ENCODE measurements at places on chromosomes 12 and 14.

GRCh38 chr12:4108803-4109345 lies 164.7 kb upstream of the CCND2 start:
- no peak for DNase-seq

- no peak for DNase-seq
Measured at GRCh38 chr14:44112774-44113460, 394.2 kb downstream of the FSCB start.

- DNase-seq, result no peak
Measured at GRCh38 chr12:98352835-98353234, 162.6 kb upstream of the TMPO start.

DNA sequence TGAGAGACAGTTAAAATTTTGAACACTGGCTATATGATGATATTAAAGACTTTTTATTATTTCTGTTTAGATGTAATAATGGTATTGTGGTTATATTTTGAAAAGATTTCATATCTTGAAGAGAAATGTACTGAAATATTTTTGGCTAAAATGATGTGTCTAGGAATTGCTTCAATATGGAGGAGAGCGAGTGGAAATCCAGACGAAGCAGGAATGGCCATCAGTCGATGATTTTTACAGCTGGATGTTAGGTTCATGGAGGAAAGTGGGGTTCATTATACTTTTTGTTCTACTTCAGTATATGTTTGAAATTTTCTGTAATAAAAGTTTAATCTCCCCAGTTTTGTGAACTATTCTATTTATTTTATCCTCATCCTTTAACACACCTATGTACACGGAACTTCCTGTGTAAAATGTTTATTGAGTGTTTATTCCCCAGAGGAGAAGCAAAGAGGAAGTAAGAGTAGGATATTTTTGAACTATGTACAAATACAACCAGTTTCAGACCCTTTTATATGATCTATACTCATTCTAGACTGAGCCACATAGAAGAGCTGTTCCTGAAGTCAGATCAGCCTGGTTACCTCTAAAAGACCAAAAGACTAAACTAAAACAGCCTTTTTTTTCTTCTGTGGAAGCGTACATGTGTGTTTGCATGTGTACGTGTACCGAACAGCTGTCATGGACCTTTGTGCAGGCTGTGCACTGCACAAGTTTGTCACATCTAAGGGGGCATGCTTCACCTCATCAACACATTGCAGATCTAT lies 211.0 kb upstream of the NUDT4 start:
- DNase-seq, result no peak

DNA sequence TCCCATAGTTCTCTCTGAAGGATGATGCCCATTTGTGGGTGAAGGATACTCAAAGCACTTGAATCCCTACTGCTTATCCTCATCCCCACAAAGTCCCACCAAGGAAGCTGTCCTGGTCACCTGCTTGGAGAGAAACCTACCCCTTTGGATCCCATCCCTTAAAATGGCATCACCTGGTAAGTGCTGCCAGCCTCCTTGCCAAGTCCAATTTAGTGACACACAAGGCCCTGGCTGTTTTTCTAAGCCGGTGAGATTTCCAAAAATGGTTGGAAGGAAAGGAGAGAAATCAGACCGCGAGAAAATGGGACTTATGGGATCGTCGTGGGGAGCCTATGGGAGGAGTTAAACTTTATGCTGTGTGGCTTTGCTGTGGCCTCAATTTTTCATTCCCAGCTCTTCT lies 358.2 kb downstream of the FUT8 start:
- DNase-seq, result no peak

- no peak for DNase-seq
Measured at GRCh38 chr12:114194956-114195355, 211.0 kb downstream of the TBX5 start.

DNA sequence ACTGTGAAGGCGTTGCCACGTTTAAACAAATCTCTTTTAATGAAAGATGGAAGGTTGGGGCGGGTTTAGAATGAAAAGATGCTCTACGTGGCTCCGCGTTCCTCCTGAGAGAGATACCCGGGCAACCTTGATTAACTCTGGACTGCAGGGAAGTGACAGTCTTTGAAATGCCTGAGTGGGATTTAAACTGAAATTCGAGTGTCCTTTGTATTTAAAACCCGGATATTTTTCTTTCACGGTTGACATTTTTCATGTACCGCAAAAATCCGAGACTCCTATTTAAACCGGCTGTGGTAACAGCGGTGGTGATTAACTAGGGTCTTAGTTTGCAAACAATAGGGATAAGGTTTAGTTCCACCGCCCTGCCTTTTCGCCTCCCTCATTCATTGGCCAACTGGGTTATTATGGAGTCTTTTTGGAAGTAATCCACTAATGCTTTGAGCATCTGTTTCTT lies 707 bp downstream of the G2E3 start:
- DNase-seq, result no peak

DNA sequence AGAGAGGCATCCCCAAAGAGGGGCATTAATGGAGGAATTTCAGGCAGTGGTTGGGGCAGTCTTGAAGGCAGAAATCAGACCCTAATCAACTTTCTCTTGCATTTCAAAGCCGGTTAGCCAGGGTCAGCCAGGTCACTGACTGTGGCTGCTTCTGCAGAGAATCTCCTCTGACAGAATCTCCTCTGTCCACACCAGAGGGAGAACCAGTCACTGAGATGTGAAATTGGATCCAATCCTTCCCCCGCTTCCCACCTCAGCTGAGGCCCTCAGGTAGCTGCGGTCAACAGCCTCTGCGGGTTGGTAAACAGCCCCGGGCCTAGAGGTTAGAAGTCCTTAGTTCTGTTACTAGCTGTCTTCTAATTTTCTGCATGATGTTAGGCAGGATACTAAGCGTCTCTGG lies 39.8 kb upstream of the NUAK1 start:
- DNase-seq, result no peak

- no peak for DNase-seq
Measured at GRCh38 chr12:51190820-51191219, 17.9 kb upstream of the TFCP2 start.

DNA sequence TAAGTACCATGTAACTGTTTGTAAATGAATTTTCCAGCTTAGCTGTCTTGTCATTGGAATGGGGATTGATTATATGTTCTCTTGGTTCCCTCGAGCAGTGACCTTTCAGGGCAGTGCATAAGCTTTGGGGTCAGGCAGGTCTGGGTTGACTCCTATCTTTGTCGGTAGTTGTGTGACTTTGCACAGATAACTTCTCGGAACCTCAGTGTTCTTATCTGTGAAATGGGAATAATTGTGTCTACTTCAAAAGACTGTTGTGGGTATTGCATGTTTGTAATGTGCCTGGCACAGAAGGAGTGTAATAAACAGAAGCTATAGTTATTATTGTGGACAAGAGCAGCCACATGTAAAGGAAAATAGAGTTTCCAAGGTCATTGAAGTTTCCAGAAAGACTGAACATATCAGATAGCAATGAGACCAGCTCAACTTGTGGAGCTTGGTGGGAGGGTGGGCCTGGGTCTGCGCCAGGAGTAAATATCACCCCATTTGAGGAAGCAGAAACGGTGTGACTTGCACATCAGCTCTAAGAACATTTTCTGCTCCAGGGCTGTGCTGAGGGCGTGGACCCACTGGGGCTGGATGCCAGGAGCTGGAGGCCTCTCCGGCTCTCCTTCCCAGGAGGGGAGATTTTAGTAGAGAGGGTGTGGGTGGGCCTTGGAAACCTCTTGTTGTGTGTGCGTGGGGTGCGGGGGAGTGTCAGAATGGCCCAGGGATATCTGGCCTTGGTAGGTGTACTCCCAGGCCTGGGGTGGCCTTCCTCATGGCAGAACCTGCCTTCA lies 19.7 kb downstream of the FOS start:
- no peak for DNase-seq

DNA sequence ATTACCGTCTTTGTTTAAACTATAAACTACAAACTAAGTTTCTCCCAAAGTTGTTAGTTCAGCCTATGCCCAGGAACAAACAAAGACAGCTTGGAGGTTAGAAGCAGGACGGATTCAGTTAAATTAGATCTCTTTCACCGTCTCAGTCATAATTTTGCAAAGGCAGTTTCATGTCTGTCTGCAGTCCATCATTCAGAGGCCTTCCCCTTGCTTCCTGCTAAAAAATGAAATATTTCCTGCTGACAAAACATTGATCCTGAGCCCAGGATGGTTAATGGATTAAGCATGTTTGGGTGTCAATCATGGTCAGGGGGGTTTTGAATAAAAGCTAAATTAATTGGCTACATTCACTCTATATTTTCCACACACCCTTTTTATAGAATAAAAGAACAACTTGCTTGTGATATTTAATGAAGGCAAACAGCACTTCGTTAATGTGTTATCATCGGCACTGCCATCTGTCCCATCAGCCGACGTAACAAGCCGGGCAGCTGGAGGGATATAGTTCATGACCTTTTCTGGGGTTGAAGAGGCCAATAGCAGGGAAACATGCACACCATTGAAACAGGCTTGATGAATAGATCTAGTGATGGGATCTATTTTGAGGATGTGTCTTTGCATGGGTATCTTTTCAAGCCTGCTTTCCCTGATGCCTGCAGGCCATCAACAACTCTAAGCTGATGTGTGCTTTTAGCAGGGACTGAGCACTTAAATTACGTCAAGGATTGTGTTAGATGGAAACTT lies 521.3 kb upstream of the TMEM132C start:
- no peak for DNase-seq

DNA sequence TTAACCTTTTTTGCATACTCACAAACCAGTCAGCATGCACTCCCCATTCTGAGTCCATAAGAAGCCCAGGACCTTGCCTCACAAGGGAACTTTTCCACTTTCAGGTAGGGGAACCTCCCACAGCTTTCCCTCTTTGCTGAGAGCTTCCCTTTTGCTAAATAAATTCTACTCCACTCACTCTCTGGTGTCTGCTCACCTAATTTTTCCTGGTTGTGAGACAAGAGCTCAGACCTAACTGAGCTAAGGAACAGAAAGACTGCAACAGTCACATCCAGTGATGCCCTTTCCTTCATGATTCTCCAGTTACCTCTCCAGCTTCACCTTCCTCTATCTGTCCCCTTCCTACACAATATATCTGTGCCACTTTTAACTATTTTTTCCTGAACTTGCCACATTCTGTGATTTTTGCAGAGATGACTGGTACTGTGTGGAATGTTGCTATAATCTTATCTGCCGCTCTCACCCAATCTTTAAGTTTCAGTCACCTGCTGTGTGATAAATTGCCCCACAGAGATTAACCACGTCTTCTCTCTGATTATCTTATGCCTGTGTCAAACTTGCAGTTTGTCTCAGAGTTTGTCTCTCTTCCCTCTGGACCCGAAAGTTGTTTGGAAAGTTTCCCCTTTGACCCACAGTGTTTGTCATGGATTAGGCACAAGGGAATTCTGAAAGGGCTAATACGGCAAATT lies 737.1 kb upstream of the FLRT2 start:
- DNase-seq, result no peak

DNA sequence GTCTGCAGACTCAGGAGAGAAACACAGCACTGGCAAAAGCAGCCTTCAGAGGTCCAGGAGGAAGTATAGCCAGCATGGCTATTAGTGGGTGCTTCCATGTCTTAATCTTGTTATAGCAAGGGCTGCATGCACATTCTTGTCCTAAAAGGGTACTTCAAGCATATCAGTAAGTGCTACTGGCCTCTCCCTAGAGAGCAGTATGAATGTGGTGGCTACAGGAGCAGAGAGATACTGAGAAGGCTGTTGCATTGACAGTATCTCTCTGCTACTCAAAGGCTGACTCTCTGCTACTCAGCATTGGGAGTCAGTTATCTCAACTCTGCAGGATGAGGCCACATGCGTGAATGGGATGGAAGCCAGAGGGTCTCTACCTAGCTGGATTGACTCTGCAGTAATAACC lies 2.0 kb downstream of the GARIN6 start:
- DNase-seq, result no peak

DNA sequence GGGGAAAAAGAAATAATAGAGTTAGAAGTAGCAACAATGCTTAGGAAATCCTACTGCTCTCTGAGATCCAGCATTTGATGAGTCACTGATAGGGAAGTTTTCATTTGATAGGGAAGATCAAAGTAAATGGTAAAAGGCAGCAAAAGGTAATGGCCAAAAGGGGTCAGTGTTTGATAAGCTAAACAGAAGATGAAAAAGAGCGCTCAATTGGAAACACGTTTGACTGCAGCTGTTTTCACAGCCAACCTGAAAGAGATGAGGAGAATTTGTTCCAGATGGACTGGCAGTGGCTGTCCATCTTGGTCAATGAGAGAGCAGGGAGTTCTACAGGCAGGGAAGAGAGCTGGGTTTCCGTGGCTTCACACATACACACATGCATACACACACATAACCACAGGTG lies 264.2 kb downstream of the TMEM132C start:
- no peak for DNase-seq

- no peak for DNase-seq
Measured at GRCh38 chr12:131281016-131281415, 327.3 kb downstream of the ADGRD1 start.

GRCh38 chr12:45732250-45732649 lies 2.7 kb downstream of the ARID2 start:
- no peak for DNase-seq

- DNase-seq, result no peak
Measured at GRCh38 chr12:126519833-126520232, 1454.6 kb downstream of the AACS start.

GRCh38 chr12:113896194-113896593 lies 69.9 kb downstream of the RBM19 start:
- no peak for DNase-seq

- DNase-seq, result no peak
Measured at GRCh38 chr12:22313286-22313962, 21.1 kb downstream of the ST8SIA1 start.

DNA sequence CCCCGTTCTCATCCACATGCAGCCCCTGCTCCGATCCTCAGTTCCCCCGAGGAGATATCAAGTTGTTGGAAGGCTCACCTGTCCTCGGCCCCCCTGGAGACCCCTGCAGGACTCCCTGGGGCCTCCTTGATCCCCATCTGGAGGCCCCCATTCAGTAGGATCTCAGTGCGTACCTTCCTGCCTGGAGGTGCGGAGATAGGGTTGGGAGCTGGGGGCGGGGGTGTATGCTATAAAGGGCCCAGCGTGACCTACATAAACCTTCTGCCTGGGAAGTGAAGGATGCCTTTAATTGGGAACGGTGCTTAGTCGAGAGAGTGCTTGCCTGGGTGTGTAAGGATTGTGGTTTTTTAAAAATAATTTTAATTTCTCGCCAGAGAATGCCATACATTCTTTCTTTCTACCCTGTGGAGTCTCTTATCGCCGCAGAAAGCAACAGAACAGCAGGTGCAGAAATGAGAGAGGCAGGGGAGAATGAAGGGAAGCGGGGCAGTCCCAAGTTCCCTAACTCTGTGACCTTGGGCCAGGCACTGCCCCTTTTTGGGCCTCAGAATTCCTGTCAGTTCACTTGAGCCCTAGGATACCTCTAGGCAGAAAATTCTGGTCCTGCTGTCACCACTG lies 153.7 kb downstream of the TSPAN9 start:
- no peak for DNase-seq
